Activated naive CD4-positive, alpha-beta T cell treated with Interleukin-2 at 50 U/mL for 16 hours (primary cell): ENCODE measurements at places on chromosomes 5 and 9.

DNA sequence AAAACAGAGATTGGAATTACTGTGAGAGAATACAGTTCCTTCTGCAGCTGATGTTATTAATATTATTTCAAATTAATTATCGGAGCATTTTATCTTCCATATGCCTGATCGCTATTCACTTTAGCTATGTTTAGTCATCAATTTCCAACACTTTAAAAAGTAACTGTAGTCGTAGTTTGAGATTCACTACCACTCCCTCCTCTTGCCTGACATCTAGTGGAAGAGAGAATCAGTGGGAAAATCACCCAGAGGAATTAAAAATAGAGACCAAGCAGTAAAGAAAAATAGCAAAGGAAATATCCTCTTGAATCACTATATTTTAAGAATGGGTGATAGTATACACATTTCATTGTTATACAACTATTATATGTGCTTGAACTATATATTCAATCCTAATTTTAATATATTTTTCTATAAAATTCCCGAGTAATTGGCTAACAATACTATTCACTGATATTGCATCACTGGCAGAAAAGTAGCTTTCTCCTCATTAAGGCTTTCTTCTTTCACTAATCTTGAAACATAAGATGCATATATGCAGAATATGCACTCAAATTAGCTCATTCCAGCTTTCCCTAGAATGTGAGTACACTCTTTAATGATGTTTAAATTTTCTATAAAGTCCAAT lies 708.7 kb downstream of the CDH9 start:
- DNase-seq: no peak

DNA sequence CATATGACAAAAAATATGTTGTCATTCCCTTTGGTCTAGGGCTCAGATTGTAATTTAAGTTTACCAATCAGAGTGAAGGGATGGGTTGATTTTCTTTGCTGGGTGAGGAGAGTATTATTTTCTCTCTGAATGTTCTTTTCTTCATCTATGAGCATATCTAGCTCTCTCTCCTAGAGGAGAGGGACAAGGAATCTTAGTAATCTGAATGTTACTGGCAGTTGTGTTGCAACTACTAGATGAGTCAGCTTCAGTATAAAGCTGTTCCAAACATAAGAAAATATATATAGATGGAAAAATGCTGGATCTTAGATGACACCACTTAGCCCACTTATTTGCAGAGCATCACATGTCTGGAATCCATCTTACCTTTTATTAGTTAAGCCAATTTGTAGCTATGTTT lies 259.3 kb downstream of the TUSC1 start:
- no peak for DNase-seq

DNA sequence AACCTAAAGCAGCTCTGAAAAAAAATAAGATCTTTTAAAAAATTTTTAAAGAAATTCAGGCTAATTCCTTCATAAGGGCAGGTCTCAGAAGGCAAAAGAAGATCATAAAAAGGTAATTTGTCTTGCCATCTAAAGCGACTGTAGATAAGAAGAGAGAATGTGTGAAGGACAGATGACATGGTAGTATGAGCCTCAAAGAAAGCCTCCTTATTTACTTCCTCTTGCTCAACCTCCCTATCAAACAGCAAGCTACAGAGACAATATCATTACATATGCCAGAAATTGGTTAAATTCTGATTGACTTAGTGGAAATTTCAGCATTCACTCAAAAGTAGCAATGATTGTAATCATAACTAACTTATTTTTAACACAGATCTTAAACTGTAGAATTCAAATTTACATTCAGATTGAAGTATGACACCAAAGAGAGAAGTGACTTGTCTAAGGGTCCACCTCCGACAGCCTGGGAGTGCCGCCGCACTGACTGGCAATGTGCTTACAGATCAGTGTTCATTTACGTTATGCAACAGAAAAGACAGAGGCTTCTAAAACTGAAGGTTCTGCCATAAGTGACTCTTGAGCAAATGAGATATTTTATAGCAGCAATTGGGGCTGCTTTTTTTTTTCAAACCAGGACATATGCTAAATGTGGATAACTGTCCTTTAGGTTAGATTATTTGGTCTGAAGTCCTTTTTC lies 132.0 kb downstream of the CEMIP2 start:
- DNase-seq: no peak

- no peak for DNase-seq
These were observed 22.6 kb downstream of the SEMA5A start for GRCh38 chr5:9523090-9523823.

DNA sequence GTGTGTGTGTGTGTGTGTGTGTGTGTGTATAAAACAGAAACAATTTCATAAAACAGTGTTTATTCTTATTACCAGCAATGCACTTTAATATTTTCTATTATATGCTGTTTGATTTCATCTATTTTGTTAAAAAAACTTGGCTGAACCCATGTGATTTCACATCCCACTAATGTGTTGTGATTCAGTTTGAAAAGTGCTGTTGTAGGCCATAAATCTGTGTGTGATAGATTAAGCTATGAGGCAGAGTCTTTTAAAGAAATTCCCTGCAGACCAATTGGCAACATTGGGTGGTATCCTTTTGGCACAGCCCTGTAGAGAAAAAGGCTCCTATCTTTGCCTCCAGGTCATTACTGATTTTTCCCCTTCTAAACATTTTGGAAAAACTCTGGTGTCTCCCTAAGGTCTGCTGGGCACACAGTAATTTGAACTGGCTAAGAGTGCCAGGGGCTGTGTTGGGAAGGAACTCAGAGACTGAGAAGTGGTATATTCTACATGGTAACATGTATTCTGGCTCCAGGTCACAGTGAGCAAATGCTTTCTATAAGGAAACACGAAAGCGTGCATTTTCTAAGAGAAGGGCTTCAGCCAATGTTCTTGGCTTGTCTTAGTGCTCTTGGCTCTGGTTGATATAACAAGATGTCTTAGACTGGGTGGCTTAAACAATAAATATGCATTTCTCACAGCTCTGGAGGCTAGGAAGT lies 4.5 kb downstream of the CAMK4 start:
- no peak for DNase-seq

GRCh38 chr5:158979749-158980521 lies 119.8 kb downstream of the EBF1 start:
- DNase-seq: no peak

DNA sequence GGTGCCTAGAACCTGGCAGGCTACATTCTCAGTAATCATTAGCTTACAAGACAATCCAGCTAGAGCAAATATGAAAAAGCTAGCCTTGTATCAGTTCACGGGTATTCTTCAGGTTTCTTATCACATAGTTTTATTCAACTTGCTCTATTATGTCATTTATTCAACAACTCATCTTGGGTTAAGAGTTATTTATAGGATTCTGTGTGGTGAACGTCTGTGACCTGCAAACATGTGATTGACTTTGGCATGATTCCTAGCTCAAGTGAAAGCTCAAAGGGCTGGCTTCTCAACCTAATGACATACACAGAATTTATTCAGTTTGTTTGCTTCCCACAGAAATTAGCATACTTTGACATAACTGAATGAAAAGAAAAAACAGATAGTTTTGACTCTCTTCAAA lies 173.1 kb downstream of the PLPPR1 start:
- no peak for DNase-seq

- DNase-seq: no peak
These were observed 105.0 kb downstream of the ERCC6L2 start for GRCh38 chr9:95980262-95981125.

DNA sequence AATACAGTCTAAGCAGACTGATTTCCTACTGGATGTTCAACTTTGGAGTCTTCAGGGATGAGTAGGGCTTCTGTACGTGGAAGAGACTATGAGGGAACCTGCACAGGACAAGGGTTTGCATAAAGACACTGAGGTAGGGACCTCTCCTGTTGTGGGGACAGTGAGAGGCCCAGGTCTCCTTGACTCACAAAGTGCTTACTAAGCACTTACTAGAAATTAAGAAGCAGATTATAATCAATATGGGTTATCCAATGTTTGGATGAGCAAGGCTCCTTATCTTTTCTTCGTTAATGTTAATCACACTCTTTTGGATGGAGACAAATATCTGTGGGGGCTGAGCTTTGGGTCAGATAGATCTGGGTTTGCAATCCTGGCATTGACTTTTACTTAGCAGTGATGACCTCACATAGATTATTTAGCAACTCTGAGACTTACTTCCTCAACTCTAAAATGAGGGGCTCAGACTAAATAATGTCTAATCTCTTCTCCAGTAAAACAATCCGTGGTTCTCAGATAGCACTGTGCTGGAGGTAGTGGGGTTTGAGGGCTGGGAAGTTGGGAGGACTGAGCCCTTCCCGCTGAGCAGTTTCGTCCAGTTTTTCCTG lies 45.9 kb downstream of the PDCD1LG2 start:
- no peak for DNase-seq

GRCh38 chr9:137315581-137316011 lies 13.5 kb upstream of the NRARP start:
- DNase-seq: no peak

DNA sequence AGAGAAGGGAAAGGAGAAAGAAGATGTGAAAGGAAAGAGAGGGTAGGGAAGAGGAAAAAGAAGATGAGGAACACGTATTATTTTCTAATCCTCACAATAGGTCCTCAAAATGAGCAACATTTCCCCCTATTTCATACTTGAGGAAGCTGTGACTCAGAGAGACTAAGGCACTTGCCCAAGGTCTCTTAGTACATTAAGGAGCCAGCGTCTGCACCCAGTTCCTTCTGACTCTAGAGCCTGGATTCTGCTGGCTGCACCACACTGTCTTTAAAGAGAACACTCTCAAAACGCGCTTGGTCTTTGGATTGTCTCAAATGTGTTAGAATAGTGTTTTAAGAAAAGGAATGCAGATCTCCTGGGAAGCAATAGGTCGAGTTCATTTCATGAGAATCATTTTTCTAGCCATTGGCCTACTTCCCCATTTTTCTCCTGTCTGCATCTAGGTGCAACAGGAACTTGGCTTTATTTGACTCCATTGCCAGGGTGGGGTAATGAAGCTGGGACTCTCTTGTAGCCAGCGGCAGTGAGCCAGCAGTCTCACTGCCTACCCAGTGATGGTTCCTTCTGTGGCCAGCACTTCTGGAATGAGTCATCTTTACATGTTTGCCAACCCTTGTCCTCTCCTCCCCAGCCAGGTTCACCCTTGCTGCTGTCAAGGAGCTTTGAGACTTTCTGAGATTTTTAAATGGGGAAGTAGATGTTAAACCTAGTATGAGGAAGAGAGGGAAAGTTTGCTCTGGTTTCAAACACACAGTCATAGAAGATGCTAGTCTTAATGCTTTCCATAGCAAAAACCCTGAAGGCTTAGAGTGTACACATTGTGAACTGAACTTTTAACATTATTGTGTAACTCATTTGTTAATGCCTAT lies 82.7 kb downstream of the DOCK8 start:
- no peak for DNase-seq
